Lung (tissue), 17 donors: ENCODE measurements at places on chromosomes 3 and 15. TPM values are rescaled to one million over a fixed set of nuclear protein-coding genes. Genes with fewer than 3 reads are reported as not detected.

The UQCC5 gene
- polyA plus RNA-seq, result 19.7 TPM

The SCG3 gene
- polyA plus RNA-seq, result 0.14 TPM

The GABRB3 gene
- 0.81 TPM for polyA plus RNA-seq

The SNURF gene
- polyA plus RNA-seq, result 2.2 TPM

The FOXB1 gene
- polyA plus RNA-seq, result 0.02 TPM

GRCh38 chr3:1082108-1082507 lies 10.7 kb upstream of the CNTN6 start:
- peak; percentile 59 for DNase-seq
- H3K36me3 ChIP-seq, result no peaks in the 10 kb centered on the region
- no peak overlapping the region for H3K4me3 ChIP-seq
- no peak overlapping the region for H3K27ac ChIP-seq

GRCh38 chr3:12824299-12824698 lies 17.1 kb downstream of the RPL32 start:
- no peak overlapping the region for H3K27ac ChIP-seq
- H3K27me3 ChIP-seq, result no peaks in the 10 kb centered on the region
- peaks cover 7% of the 10 kb centered on the region for H3K36me3 ChIP-seq
- no peak for DNase-seq

DNA sequence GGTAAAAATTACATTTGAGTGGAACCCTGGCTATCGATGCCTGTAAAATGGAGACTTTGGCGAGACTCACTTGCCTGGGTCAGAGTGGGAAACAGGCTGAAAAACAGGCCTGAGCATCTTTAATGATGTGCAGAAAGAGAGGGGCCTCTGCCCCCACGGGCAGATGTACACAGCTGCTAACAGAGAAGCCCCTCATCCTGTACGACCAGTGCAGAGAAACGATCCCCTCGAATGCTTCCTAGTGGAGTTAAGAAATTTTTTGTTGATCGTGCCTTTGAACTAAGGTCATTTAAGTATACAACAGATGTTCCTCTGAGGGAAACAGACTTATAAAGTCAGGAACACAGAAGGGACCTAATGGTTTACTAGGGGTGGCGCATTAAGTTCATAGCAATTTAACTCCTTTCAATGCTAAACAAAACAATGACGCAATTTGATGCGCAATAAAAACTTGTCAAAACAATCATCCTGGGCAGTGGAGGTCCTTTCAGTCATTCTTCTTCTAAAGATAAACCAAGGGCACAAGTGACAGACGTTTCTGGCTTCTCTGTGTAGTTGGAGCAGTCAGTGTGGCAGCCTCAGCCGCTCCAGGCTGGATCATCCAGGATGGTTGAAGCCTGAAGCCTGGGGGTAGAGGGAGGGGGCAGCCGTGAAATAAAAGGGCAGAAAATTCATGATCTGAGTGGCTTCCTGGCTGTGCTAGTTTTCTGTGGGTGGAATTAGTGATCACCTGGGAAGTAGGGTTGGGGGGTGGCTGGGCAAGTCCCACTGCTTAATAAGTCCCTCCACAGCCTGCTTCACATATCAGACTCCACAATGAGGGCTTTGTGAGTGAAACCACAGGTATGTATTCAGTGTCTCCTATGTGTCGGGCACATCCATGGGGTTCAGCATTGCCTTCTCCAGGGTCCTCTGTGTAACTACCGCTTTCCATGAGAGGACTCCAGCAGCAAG lies 50.8 kb upstream of the MRPS22 start:
- no peaks in the 10 kb centered on the region for H3K36me3 ChIP-seq
- no peak overlapping the region for H3K4me3 ChIP-seq
- no peak overlapping the region for H3K27ac ChIP-seq
- H3K4me1 ChIP-seq, result peaks cover 15% of the 10 kb centered on the region

DNA sequence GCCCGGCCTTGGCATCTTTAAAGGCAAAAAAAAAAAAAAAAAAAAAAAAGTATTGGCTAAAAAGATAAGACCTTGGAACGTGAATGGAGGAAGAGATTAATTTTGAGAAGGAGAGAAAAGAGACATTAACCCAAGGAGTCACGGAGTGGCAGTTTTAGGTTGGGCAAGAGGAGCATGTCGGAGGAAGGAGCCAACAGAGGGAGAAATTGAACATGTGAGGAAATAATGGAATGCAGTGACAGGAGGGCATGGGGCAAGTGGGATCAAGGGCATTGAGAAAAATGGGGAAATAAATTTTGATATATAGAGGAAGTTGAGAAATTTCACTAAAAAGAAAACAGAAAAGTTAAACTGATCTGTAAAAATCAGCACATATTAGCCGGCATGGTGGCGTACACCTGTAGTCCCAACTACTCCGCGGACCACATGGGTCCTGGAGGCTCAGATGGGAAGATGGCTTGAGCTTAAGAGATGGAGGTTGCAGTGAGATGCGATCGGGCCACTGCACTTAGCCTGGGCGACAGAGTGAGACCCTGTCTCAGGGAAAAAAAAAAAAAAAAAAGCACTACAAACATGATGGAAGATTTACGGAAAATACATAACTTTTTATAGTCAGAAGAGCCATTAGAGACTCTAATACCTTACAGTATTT lies 1.2 kb downstream of the HAUS2 start:
- no peak overlapping the region for H3K4me3 ChIP-seq
- H3K36me3 ChIP-seq, result peaks cover 6% of the 10 kb centered on the region
- peaks cover 5% of the 10 kb centered on the region for H3K4me1 ChIP-seq
- H3K27me3 ChIP-seq, result no peaks in the 10 kb centered on the region

DNA sequence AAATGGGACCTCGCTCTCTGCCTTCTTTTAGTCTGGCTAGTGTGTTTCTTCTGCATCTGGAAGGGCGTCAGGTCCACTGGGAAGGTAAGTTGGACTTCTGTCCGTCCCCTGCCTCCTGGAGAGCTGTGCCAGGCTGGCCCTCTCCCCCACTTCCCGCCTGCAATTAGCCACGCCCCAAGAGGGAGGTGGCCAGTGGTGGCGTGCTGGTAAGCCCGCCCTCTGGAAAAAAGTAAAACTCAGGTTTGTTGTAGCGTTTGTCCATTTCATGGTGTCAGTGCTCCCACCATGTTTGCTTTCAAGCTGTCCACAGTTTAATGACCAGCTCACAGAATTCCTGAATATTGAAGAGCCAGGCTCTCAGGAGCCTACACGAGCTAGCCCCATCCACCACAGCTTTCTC lies 55.6 kb downstream of the SLC6A6 start:
- H3K27ac ChIP-seq, result no peak overlapping the region
- peak; percentile 65 for DNase-seq
- H3K36me3 ChIP-seq, result peaks cover 8% of the 10 kb centered on the region
- no peak overlapping the region for H3K4me3 ChIP-seq
- no peaks in the 10 kb centered on the region for H3K27me3 ChIP-seq
- peaks cover 26% of the 10 kb centered on the region for H3K4me1 ChIP-seq

DNA sequence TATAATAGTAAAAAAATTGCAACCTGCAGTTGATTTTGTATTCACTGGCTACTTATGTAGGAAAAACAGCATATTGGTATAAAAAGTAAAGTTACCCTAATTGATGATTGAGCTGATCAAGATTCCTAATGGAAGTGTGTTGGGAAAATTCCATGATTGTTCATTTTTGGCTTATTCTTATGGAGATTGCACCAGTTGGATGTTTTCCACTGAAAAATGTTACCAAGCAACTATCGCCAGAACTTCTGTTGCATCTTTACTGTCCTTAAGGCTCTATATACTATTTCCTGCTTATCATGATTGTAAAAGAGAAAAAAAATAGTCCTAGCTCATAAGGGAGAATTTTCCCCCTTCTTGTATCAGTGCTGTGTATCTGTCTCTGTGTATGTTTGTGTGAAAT lies 48.6 kb downstream of the SLC25A26 start:
- DNase-seq, result peak; percentile 54
- no peaks in the 10 kb centered on the region for H3K27me3 ChIP-seq
- no peak overlapping the region for H3K27ac ChIP-seq
- no peaks in the 10 kb centered on the region for H3K36me3 ChIP-seq

DNA sequence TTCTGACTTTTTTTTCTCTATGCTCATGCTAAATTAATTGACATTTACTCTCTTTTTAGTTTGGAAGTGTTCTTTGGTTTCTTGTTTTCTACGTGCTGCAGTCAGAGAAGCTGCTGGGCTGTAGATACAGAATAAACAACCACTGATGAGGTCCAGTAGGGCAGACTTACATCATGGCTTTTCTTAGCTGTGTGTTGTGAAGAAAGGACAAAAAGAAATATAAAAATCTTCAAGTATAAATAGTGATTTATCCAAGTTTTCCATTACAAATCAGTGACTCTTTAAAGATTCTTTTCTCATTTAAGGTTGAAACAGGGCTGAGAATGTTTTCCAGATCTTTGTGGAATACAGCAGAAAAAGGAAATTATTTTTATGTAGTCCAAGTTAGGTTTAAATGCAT lies 122.2 kb downstream of the CMSS1 start:
- no peaks in the 10 kb centered on the region for H3K36me3 ChIP-seq
- peaks cover 12% of the 10 kb centered on the region for H3K4me1 ChIP-seq
- DNase-seq, result peak; percentile 69
- H3K4me3 ChIP-seq, result no peak overlapping the region
- H3K27me3 ChIP-seq, result no peaks in the 10 kb centered on the region
- H3K27ac ChIP-seq, result no peak overlapping the region

DNA sequence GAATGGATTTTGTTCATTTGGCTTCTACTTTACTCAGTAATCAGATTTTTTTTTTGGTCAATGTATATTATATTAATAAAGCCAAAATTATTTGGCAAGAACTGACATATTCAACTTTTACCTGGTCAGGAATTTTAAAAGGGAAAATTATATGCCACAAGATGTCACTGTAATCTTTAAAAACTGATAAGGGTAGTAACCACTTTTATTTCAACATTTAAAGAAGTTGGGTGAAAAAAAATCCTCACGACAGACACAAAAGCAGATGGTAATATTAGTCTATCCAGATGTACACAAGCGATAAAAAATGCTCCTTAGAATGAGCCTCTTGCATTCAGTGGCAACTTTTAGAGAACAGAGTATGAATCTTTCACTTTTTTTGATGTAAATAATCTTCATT lies 101.9 kb downstream of the SERPINI1 start:
- H3K36me3 ChIP-seq, result no peaks in the 10 kb centered on the region
- no peak overlapping the region for H3K4me3 ChIP-seq
- H3K27ac ChIP-seq, result no peak overlapping the region
- H3K4me1 ChIP-seq, result no peaks in the 10 kb centered on the region
- H3K27me3 ChIP-seq, result no peaks in the 10 kb centered on the region
- peak; percentile 25 for DNase-seq

- no peak overlapping the region for H3K27ac ChIP-seq
- H3K36me3 ChIP-seq, result no peaks in the 10 kb centered on the region
- H3K4me1 ChIP-seq, result no peaks in the 10 kb centered on the region
- no peak for DNase-seq
- H3K4me3 ChIP-seq, result no peak overlapping the region
These were observed 26.8 kb upstream of the MKRN3 start for GRCh38 chr15:23538648-23539047.

DNA sequence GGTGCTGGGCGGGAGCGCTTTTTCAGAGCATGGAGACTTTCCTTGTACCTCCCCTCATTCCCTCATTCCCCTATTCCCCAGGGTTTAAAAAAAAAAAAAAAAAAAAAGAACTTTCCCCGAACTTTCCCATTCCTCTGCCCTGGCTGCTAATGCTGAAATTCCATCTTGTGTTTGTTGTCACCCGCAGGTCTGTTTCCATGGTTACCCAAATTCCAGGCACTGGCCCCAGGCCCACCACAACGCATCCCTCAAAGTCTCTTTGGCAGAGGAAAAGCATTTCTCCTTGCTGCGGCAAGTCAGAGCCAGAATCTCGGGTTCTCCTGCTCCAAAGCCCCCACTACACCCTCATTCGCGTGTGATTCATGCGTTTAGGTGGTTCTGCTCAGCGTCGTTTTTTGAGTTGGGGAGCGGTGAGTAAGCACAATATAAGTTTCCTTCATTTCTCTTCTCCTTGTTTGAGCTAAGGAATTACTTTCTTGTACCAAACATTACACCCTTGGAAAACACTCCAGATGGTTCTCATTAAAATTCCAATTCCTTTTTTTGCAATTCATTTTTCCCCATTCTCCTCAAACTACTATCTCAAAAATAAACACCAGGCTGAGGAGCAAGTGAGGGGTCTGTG lies 21.6 kb downstream of the ANAPC13 start:
- no peak overlapping the region for H3K27ac ChIP-seq
- peak; percentile 98 for DNase-seq

GRCh38 chr3:50602595-50603191 lies 8.9 kb downstream of the CISH start:
- peak; percentile 81 for DNase-seq
- peak overlapping the region; percentile 98 for H3K27ac ChIP-seq
- H3K4me1 ChIP-seq, result peaks cover 15% of the 10 kb centered on the region
- no peaks in the 10 kb centered on the region for H3K27me3 ChIP-seq
- no peak overlapping the region for H3K4me3 ChIP-seq

DNA sequence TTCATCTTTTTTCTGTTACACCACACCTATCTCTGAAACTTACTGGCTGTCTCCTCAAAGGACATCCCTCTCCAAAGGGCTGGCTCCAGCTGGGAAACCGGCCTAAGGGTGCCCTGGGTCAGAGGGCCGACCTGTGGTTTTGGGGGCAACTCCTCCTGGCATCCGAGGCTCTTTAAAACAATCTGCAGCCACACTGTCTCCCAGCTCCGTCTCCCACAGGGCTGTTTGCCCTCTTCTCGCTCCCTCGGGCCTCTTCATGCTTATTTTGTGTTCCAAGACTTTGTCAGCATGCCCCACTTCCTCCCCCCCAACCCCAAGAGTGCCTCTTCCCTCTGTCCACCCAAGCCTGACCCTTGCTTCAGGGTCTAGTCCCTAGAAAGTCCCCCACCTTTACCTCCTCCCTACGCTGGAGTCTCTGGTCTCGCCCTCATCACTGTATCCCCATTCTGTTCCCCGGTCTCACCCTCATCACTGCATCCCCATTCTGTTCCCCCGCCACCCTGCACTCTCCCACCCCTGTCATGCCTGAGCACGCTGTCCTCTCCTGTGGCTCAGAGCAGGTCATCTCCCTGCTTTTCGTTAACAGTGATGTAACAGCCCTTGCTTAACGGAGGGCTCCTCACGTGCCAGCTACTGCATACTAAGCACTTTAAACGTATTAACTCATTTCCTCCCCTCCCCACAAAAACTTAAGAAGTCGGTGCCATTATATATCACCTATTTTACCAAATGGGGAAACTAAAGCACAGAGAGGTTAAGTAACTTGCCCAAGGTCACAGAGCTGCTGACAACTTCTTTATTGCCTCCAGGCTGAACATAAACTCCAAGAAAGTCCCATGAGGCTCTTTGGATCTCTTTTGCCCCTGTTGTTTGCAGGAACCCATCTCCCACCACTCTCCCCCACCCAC lies 1.1 kb upstream of the CSK start:
- no peak overlapping the region for H3K4me3 ChIP-seq
- H3K27me3 ChIP-seq, result no peaks in the 10 kb centered on the region
- H3K36me3 ChIP-seq, result peaks cover 2% of the 10 kb centered on the region
- no peak for DNase-seq
- H3K27ac ChIP-seq, result no peak overlapping the region
- H3K4me1 ChIP-seq, result peaks cover 17% of the 10 kb centered on the region

GRCh38 chr15:63836579-63836978 lies 2.8 kb upstream of the HERC1 start:
- no peaks in the 10 kb centered on the region for H3K27me3 ChIP-seq
- no peak for DNase-seq
- no peak overlapping the region for H3K27ac ChIP-seq
- H3K36me3 ChIP-seq, result no peaks in the 10 kb centered on the region
